ENCODE measurements at places on chromosomes 5 and 9. TPM values are rescaled to one million over a fixed set of nuclear protein-coding genes. Genes with fewer than 3 reads are reported as not detected.

- DNase-seq = no peak
These were observed 1294.2 kb downstream of the EFNA5 start for GRCh38 chr5:106376522-106376921.

GRCh38 chr9:113963017-113963620, 87.0 kb downstream of the ZNF618 start:
- peak; percentile 40 for DNase-seq

- DNase-seq = no peak
These were observed 19.8 kb downstream of the TRIP13 start for GRCh38 chr5:912280-913091.

- DNase-seq = no peak
These were observed 53.0 kb upstream of the FCN1 start for GRCh38 chr9:134970719-134971118.

DNA sequence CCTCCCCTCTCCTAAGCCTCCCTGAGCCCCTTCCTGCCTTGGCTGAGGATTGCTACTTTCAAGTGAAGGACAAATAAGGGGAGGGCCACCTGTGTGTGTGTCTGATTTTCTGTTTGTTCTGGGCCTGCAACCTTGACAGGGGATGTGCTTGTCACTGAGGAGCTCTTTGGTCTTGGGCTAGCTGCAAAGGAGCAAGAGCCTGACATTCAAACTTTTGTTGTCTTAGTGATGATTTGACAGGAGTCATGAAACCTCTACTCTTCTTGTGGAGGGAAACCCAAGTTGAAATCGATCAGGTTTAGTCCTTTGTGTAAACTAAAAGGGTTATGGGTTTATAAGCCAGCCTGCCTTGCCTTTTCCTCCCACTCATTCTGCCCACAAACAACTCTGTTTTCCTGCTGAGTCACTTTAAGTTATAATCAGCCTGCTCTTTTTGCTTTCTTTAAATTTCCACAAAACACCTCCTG, 16.9 kb downstream of the CLTA start:
- DNase-seq = no peak

DNA sequence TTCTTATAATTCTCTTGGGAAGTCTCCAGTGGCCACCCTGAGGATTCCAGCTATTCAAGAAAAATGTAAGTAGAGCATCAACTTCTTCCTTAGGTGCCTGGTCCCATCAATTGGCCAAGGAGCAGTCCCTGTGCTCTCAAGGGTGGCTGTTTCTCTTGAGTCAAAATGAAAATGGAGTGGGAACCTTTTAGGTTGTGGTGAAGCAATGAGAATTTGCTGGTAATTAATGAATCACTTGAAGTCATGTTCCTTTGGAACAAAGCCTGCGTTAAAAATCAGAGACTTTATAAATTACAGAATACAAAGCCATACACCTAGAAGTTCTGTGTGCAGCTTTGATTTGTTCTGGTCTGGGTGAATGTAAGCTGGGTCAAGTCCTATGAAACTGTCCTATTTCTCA, 48.9 kb downstream of the IL31RA start:
- no peak for DNase-seq

DNA sequence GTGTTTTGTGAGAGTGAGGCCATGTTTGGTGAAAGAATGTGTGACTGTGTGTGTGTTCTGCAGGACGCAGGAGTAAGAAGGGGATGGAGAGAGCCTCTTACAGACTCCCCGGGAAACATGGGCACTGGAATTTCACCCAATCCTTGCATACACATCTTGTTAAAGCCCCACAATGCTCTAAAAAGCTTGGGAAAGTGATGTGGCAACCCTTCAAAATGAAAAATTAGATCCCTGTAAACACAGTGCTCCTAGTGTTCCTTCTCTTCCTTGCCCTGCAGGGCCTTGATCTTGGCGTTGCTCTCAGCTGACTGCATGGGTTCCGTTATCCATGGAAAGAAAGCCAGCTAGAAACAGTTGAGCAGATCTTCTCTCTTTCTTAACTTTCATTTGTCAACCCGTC, 701.7 kb downstream of the SEMA5A start:
- no peak for DNase-seq

DNA sequence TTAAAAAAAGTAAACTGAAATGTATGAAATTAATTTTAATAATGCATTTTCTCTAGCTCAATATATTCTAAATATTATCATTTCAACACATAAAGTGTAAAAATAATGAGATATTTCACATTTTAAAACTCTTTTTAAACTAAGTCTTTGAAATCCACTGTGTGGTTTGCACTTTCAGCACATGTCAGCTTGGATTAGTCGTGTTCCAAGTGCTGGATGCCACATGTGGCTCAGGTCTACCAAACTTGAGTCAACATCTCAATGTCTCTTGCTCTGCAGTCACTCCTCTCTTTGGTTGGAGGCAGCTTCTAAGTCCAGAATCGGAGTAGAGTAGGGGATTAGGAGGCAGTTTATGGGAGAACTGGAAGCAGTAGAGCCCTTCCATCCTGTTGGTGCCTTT, 173.7 kb upstream of the ANKRD55 start:
- DNase-seq = no peak

DNA sequence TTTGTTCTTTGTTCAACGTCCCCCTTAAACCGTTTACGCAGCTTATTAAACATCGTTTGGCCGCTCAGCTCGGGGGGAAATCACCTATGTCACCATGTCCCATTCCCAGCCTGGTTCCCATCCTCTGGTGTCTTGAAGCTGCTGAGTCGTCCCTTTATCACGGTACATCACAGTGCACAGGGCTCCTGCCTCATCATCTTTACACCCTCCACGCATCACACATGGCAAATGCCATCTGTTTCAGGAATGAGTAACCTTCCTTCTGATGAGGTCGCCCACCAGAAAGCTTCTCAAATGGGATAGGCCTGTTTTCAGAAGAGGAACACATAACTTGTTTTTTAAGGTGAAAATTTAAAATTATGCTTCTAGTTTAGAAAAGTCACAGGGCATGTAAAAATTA, 7.9 kb upstream of the LHX6 start:
- no peak for DNase-seq

- DNase-seq = no peak
These were observed 70.2 kb upstream of the LPCAT1 start for GRCh38 chr5:1593903-1594356.

DNA sequence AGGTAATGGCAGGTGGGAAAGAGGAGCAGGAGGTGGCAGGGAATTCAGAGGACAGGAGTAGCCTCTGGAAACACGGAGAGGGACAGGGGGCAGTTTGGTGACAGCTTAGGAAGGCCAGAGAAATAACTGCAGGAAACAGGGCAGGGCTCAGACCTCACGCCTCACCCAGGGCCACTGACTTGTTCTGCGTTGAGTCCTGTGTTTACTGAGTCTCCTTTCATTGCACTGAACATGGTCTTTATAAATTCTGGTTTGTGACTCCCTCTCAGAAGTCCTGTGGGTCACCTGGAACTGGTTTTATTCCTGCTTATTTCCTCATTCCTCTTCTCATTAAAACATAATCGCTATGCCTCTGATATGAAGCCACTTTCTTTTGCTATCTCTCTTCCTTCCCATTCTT, 55.2 kb upstream of the ZNF622 start:
- DNase-seq = no peak

GRCh38 chr5:170252720-170253350, 20.1 kb downstream of the C5orf58 start:
- no peak for DNase-seq

GRCh38 chr5:10452768-10453331, 11.2 kb downstream of the ROPN1L start:
- no peak for DNase-seq

DNA sequence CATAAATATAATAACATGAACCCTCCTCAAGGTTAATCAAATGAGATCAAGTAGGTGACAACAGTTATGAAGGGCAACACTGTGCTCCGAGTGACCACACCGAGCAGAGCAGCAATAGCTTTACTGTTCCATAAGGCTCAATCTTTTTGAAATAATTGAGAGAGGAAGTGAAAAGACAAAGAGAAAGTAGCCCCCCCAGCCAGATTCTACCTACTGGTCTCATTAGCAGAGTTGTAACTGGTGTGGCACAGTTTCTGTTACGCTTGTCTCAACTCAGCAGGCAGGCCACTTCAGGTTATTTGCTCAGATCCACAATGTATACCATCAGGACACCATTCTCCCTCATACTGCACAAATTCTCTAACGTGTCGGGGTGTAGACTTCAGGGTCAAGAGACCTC, 14.0 kb downstream of the PRUNE2 start:
- no peak for DNase-seq

- DNase-seq = no peak
These were observed 13.7 kb downstream of the BRD3 start for GRCh38 chr9:134053941-134054761.

- no peak for DNase-seq
These were observed 148.0 kb downstream of the SLIT3 start for GRCh38 chr5:169152946-169153345.

- no peak for DNase-seq
These were observed 35.0 kb downstream of the RANBP17 start for GRCh38 chr5:170896779-170897178.

DNA sequence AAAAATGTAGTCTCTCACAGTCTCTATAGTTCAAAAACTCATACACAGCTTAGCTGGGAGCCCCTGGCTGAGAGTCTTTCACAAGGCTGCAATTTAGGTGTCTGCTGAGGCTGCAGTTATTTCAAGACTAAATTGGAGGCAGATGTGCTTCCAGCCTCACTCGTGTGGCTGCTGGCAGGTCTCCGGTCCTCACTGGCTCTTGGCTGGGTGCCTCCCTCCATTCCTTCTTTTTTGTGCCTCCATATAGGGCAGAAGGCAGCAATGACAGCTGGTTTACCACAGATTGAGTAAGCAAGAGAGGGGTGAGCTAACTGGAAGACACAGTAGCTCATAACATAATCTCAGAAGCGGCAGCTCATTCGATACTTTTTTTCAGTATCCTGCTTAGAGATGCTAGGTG, 2167.7 kb upstream of the WWC1 start:
- no peak for DNase-seq

- no peak for DNase-seq
These were observed 6.6 kb upstream of the CNOT6 start for GRCh38 chr5:180487556-180487955.

DNA sequence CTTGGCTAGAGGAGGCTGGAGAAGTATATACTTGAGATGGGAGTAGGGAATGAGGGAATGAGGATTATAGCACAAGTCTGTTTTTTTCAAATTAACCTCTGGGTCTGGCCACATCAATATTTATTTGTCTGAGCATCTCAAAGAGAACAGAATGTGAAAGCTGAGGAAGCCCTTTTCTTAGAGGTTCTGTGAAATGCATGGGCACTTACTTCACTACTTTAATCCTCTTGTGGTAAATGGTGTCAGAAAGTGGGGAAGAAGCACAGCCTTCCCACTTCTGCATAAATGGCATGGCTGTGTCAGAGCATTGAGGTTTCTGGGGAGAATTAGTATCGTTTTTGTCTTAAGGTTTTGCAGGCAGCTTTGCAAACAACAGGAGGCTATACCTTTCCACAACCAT, 48.6 kb downstream of the SPATA31D1 start:
- no peak for DNase-seq

GRCh38 chr5:139676951-139677735, 29.0 kb downstream of the CXXC5 start:
- no peak for DNase-seq

GRCh38 chr9:8431505-8431904, 631.9 kb upstream of the DMAC1 start:
- DNase-seq = no peak

- no peak for DNase-seq
These were observed 2.1 kb downstream of the ECSCR start for GRCh38 chr5:139460455-139460854.

DNA sequence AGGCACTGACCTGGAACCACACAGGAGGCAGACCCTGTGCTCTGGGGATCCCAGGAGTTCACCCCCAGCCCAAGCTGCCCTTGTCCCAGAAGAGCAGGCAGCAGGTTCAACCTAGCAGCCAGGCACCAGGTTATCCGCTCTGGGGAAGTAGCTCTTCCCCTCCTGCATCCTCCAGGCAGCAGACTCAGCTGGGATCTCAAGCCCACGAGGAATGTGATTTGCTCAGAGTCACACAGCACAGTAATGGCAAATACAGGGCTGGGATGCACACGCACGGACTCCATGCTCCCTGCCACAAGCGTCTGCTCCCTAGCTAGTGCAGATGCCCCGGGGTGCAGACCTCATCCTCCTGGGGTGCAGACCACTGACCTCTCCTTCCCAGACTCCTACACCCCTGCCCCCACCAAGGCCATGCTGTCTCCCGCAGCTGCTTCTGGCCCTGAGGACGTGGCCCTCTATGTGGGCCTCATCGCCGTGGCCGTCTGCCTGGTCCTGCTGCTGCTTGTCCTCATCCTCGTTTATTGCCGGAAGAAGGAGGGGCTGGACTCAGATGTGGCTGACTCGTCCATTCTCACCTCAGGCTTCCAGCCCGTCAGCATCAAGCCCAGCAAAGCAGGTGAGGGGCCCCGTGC, 25.5 kb downstream of the HK3 start:
- DNase-seq = no peak

GRCh38 chr5:33167541-33167940, 273.2 kb upstream of the TARS1 start:
- no peak for DNase-seq

DNA sequence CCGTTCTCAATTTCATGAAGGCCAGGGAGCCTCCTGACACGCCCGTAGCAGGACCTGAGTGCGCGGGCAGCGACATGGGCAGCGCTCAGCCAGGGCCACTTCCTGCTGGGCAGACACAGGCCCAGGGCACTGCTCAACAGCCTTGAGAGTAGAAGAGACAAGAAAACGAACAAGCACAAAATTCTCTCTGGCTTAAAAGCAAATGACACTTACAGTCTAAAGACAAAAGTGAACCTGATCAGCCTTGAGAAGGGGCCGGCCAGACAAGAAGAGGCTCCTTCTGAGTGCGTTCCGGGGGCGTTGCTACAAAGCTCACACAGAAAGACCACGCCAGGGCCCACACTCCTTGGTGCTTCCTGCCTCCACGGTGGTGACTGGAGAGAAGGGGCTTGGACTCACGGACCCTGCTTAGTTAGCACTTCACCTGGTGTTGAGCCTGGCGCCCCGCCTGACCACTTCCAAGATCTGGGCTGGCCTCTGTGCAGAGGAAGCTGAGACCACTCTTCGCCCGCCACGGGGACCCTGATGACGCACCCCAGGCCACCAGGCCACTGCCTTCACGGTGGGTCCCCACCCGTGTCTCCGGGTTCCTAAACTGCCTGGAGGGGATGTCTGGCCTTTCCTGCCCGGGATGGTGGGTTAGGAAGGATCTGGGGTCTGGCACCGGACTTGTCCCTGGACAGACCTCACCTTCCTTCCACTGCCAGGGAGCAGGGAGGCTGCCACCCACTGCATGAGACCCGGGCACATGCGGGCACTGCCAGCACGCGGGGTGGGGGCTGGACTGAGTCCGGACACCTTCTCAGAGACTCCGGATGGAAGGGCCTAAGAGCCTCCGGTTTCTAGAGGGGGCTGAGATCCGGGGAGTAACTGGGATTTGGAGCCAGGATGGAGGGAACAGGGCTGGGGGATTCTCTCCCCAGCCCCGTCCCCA, 1.3 kb downstream of the SLC12A7 start:
- no peak for DNase-seq

The CHMP5 gene
- total RNA-seq = 96.1 TPM

The CSF1R gene
- 3.6 TPM for total RNA-seq

The PNPLA7 gene
- 5.6 TPM for total RNA-seq

The ADAMTS19 gene
- total RNA-seq = not detected

The PRRX2 gene
- not detected for total RNA-seq

The LEAP2 gene
- total RNA-seq = 4.5 TPM

The MUSK gene
- total RNA-seq = not detected

The PTPN3 gene
- total RNA-seq = not detected

The CER1 gene
- total RNA-seq = not detected

All from activated naive CD8-positive, alpha-beta T cell treated with anti-CD3 and anti-CD28 coated beads, Interleukin-2, amount 10 ng/mL, durations not matched to agents 7 days and 5 days (primary cell).